Right cardiac atrium (tissue), 5 donors: ENCODE measurements at places on chromosomes 4 and X. TPM values are rescaled to one million over a fixed set of nuclear protein-coding genes. Genes with fewer than 3 reads are reported as not detected.

DNA sequence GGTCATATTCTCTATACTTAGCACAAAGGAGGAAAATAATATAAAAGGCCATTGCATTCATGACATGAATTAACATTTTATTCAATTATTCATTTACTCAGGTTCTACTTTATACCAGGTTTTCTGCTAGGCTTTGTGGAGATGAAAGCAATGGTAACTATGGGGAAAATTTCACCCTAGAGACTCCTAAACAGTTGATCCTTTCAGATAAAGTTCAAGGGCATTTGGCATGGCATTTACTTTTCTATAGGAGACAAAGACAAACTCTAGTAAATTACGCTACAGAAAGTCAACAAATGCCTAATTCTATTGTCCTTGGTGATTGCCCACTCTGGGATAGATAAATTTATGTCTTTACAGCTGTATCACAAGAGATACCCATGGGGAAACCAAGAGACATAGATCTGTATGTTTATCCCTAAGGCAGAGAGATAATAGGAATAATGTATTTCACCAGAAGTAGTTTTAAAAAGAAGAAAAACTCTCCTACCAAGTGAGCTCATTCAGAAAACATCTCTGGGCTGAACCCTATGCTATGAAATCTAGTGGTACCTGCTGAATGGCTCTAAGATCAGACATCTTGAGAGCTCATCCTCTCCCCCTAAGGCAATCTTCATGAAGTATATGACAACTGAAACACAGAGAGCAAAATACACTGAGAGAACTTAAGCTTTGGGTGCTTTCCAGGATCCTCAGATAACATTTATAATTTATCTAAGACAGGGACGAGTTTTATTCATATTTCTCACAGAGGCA, 316.7 kb downstream of the ANTXR2 start:
- DNase-seq: no peak

GRCh38 chr4:144371485-144371884, 231.0 kb upstream of the GYPA start:
- no peak for DNase-seq

- DNase-seq: no peak
Observed at GRCh38 chrX:13876652-13877051, 59.8 kb upstream of the GPM6B start.

DNA sequence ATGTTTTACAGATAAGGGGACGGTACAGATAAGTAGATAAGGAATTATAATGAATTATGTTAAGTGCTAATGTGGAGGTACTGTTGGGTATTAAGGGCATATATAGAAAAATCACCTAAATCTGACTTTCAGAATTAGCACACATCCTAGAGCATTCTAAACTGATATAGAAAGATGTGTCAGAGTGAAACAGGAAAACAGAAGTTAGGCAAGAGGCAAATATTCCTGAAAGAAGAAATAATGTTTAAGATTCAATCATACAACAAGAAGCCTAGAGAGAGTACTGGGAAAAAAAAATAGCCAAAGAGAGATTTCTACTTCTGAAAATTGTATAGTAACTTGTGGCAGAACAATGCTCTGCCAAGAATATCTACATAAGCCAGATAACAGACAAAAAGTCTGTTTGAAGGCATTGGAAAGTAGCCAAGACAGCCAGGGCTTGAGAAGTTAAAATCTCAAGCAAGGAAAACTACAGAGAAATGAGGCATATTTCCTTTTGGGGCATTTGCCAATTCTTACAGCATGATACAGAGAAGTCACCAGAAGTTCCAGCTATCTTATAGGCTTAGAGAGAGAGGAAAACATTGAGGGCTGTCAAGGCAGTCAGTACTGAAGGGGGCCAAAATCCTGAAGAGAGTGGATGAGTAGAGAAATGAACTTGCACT, 646.0 kb downstream of the RPA4 start:
- no peak for DNase-seq

The ETDA gene
- not detected for polyA plus RNA-seq

The C4orf36 gene
- polyA plus RNA-seq: 0.18 TPM

DNA sequence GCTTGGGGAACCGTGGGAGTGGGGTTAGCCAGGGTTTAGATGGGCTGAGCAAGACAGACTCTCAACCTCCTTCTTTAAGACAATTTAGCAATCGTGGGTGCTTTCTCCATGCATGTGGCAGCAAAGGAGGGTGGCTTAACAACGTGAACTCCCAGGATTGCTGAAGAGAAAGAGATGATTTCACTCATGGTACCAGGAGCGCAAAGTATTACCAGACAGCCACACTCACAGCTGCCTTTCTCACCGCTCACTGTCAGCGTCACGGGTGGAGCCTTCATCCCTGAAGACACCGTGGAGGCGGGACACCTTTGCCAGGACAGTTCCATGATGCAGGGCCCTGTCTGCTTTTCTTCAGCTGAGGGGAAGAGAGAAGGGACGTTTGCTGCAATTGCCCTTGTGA, 212.5 kb upstream of the PSAPL1 start:
- no peak for DNase-seq
